ENCODE measurements at places on chromosomes 4 and X.
A peak's percentile ranks its signal among the peaks of the same experiment; 100 is the strongest.

GRCh38 chr4:15665753-15666365 is 10.7 kb upstream of the FBXL5 start:
- no peak for DNase-seq

- DNase-seq = no peak
Measured at GRCh38 chr4:48138936-48139335, 4.9 kb upstream of the TXK start.

- no peak for DNase-seq
Measured at GRCh38 chrX:44062840-44063239, 89.7 kb upstream of the NDP start.

GRCh38 chr4:172826346-172826745 is 342.3 kb upstream of the GALNT7 start:
- no peak for DNase-seq

GRCh38 chr4:54063229-54063628 is 1.2 kb downstream of the CHIC2 start:
- DNase-seq = no peak

GRCh38 chrX:107450823-107451509 is 1.5 kb downstream of the FRMPD3 start:
- peak; percentile 84 for DNase-seq

GRCh38 chr4:20317424-20317985 is 65.8 kb downstream of the SLIT2 start:
- no peak for DNase-seq

DNA sequence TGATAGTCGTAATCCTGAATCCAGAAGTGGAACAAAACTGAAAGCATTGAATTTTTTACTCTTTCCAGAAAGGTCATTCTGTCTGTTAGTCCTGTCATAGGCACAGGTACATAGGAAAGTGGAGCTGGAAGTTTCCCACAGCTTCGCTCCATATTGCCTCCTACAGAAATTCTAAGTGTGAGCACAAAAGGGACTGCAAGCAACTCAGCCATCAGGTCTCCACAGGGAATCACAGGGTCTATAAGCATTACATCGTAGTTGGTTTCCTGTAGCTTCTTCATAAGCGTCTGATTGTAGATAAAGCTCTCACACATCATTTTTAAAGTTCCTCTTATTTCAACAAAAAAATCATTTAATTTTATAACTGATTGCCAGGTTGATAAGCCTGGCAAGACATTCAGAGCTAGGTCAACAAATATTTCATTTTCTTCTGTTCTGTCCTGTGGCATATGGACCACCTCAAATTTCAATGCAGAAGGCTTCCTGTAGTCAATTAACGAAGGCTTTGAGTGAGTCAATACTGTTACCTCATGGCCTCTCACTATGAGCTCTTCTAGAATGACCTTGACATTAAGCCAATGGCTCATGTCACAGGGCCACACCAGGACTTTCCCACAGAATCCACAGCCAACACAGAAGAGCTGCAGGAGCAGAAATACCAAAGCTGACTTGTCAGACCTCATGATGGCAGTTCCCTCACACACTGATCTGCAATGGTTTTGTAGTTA is at the start of gene UGT2A3:
TSS of gene UGT2A3 (minus strand) at position 727 of the 728 bp plus-strand sequence. CDS start at position 683, 44 bp downstream.
- no peak for DNase-seq

- DNase-seq = no peak
Measured at GRCh38 chr4:27089186-27089585, 228.5 kb downstream of the STIM2 start.

DNA sequence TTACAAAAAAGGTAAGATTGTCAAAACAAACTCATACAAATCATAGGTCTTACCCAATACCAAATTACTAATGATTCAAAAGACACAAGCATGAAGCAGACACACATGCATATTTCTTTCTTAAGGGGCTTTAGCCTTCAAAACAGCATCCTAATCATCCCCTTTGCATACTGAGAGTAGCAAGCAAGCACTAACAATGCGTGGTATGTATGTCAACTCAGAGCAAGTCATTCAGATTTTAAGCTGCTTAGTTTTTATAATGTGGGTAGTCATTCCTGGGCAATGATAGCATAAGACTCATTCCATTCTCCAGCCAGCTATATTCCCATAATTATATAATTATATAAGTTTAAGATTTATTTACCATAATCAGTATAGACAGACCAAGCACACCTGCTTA is 219.6 kb downstream of the DKK2 start:
- DNase-seq = no peak

GRCh38 chr4:182894681-182895275 is 22.4 kb downstream of the DCTD start:
- DNase-seq = no peak

DNA sequence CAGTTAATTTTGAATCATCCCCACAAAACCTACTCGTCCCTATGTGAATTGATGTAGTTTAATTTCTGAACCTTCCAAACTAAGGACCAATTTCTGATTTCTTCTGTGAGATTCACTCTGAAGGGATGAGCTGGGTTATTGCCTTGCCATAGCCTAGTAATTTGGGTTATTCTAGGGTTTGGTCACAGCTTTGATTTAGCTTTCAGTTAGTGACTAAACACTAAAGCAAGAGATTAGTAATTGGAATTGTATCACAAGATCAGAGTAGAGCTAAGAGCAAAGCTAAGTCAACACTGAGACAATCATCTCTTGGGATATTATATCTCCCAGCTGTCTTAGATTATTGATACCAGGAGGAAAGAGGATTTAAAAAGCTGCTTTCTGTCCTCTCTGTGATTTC is 588.0 kb downstream of the CCSER1 start:
- DNase-seq = no peak

Data from ecto neural progenitor cell (in vitro differentiated cells).